ENCODE measurements at places on chromosomes 4 and X.
A peak's percentile ranks its signal among the peaks of the same experiment; 100 is the strongest.

GRCh38 chrX:66015152-66015831, 24.6 kb downstream of the VSIG4 start:
- DNase-seq, result no peak

DNA sequence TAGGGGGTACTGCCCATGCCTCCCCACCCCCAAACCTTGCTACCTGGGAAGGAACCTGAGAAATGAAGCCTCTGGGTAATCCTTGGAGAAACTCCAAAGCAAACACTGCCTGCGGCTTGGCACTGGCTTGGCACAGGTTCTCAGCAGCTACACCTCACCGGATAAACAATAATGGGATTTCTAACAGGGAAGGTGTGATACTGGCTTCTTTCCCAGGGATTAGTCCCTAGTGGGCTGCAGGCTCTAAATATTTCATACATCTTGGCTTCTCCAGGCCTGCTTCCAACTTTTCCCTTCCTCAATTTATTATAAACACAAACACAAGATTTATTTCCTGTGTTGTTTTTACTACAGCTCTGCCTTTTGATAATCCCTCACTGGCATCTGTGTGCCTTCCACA, 12.5 kb downstream of the SEC24D start:
- no peak for DNase-seq

- no peak for DNase-seq
These were observed 212.4 kb upstream of the NEIL3 start for GRCh38 chr4:177097291-177097690.

- DNase-seq, result no peak
These were observed 12.0 kb downstream of the KDM6A start for GRCh38 chrX:44884944-44885343.

- no peak for DNase-seq
These were observed 16.1 kb downstream of the NIPAL1 start for GRCh38 chr4:48032721-48033120.

DNA sequence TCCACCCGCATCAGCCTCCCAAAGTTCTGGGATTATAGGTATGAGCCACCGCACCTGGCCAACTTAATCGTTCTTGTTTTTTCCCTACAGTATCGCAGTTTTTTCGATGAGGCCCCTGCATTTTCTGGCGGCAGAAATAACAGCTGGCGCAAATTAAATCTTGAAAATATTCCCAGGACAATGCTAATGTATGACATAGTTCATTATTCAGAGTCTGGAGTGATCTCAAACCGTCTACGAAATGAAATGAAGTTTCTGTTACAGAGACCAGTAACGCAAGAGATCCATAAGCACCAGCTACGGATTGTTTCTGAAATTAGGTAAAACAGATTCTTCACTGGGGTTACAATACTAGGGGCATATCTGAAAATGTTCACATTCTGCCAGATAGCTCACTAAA, 27.3 kb downstream of the CXorf58 start:
- no peak for DNase-seq

- no peak for DNase-seq
These were observed 235.7 kb upstream of the MAGEB16 start for GRCh38 chrX:35562395-35562794.

DNA sequence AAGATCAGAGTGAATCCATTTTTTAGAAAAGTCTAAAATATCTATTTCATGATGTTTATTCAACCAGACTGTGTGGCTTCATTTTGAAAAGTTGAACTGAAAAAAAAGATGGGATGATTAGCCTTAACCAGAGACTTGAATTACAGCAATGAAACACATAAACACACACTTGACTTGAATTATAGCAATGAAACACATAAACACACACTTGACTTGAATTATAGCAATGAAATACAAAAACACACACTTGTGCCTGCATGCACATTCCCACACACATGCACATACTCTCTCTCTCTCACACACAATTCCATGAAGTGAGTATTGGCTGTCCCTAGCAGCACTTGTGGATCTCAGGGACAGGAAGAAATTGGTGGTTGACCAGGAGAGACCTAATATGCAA, 286.8 kb downstream of the USP46 start:
- DNase-seq, result no peak

DNA sequence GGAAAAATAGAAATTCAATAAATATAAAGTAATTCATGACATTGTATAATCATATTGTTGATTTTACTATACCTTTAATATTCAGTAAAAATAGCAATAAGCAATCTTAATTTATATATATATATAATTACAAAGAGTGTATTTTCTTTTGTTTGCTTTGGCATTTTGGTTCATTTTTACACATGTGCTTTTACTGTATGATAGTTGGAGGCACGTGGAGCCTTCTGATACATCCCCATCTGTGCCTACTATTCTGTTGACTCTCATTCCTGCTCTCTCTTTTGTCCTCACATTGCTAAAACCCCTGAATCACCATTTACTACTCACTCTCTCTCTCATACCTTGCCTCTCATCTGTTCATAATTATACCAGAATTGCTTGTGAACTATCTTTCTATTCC, 106.4 kb upstream of the NDST4 start:
- no peak for DNase-seq

DNA sequence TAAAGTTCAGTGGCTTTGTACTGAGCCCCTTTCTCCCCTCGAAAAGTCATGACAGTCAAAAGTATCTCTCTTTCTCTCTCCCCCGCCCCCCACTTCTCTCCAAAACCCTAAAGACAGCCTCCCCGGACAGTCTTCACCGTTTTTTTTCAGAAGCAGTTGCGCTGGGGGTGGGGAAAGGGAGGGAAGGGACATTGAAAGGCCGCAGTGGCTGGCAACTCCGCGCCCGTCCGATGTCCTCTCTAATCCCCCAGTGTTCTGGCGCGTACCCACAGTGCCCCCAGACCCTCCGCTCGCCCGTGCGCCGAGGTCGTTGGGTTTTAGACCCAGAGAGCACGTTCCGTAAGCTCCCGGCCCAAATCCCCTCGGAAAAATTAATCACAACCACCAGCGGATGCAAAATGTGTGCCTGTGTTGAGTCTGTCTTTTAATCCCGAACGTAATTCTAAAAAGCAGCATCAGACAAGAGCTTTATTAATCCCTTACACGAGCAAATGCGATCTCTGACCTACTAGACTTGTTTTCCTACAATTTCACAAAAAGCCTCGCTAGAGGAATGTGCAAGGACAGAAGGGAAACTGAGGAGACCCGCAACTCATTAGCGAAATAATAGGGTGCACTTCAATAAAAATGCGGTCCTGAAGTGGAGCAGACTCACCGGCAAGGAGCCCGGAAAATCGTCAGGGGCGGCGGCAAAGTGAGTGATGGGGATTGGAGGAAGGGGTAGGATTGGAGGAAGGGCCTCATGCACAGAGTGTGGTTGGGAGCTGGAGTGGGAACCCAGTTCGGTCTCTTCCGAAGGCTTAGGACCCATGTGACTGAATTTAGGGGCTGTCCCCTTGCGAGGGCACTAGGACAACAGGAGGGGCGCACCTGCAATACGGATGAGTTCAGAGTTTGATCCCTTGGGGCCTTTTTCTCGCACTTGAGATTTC, 12.2 kb upstream of the PRDM8 start:
- no peak for DNase-seq

GRCh38 chr4:101345596-101346350, 1.6 kb downstream of the PPP3CA start:
- DNase-seq, result peak; percentile 24

DNA sequence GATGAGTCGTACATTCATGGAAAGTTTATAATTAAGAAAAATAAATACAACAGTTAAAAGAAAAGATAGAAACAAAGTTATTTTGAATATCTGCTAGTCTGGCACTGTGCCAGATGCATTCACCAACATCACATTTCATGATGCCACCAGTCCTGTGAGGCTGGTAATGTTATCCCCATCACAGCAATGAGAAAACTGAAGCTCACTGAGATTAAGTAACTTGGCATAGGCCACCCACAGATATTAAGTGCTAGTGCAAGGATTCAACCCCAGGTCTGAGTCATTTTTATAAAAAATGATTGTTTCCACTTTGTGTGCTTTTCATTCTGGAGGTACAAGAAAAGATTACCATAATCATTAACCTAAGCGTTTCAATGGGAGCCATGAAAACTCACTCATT, 65.0 kb upstream of the IL15 start:
- no peak for DNase-seq

GRCh38 chr4:145776208-145776607, 96.3 kb downstream of the C4orf51 start:
- no peak for DNase-seq

DNA sequence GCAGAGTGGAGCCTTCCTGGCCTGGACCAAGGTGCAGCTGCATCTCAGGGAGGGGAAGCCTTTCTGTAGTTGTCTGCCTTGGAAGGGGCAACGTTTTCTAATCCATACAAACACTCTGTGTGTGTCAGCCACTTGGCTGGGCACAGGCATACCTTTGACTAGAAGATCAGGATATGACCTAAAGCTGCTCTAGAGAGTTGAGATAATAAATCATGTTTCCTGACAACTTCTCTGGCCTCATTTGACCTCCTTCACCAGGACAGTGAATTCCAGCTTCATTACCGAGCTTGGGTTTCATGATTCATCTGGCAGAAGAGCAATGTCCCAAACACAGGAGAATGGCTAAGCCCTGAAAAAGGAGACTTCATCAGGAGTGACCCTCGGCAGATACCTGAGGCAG, 89.6 kb upstream of the KIT start:
- DNase-seq, result no peak

- DNase-seq, result no peak
These were observed 64.0 kb downstream of the IGSF1 start for GRCh38 chrX:131225078-131225477.

DNA sequence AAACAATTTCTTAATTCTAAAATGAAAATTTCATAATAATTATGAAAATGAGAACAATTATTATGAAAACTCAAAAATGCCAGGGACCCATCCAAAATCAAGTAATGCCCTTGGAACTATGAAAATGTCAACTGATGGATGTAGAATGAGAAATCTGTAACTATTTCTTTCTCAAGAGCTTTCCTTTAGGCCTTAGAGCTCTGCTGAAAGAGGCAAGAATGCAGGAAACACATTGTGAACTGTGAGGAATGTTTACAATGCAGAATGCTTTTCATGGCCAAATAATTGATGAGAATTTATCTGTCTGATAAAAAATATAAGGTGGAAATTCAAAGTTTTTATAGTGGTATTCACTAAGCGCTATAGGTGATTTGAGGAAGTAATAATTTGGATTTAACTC, 207.1 kb upstream of the PCDH18 start:
- no peak for DNase-seq

DNA sequence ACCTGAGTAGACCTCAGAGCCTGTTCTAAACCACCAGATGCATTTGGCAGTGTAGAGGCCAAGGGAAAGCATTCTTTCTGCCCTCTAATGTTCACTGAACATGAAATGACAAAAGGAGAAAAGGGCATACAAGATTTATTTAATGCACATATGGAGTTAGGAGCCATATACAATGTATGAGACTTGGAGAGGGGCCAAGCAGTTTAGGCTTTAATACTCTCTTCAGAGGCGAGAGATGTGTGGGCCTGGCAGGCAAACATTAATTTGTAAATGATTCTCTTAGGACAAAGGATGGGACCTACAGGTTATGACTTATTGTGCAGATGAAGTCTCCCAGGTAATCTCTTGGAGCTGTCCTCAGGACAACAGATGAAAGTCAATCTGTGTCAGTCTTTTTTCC, 631.9 kb downstream of the ADGRL3 start:
- DNase-seq, result no peak

- DNase-seq, result no peak
These were observed 370.6 kb upstream of the RPS6KA3 start for GRCh38 chrX:20637351-20637750.

DNA sequence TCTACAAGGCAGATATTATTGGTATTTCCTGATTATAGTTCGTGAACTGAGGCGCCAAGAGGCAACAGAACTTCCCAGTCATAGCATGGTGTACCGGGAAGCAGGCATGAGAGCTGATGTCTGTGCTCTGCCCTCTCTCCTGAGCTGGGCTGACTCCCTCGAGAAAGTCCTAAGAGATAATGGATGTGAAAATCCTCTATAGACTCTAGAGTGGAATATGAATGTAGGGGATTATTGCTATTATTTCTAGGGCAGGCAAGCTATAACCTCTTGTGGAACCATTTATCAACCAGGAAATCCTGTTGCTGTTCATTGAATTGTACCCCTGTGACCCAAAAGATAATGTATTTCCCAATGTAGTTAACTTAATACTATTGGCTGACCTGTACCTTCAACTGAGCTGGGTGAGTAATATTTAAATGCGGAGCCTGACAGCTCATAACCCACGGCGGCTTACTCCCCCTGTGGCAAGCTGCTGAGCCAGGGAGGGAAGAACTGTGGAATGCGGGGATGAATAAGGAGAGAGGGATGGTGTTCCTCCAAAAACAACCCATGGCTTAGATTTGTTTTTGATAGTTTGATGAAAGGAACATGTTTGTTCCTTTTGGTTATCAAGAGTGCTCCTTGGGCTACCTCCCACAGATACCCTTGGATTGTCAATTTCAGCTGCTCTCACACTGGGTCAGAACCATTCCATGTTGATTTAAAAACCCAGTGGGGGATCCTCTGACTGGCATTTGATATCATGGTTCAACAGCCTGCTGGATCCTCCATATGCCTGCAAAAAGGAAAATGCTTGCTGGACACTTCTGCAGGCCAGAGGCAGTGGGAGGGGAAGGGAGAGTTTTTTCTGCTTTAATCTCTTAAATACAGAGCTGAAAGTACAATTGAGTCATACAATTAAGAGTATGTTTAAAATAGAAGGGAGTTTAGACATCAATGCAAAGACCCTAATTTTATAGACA, 339.0 kb upstream of the BOD1L1 start:
- DNase-seq, result no peak

DNA sequence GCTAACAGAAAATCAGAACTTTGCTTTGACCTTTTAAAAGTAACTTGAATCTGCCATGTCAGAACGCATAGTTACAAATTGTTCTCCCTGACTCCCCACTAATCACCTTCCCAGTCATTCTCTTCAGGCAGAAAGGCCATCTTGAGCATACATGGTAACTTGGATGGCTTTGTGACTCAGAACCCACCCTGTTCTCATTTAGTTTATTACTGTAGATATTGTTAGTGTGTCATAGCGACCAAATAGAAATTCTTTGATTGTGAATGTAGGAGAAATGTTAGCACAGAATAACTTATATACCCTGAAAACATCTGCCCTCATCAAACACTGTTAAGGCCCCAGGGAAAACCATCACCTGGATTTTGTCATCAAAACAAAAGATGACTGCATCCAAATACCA, 382.0 kb downstream of the MAGEB5 start:
- DNase-seq, result no peak

DNA sequence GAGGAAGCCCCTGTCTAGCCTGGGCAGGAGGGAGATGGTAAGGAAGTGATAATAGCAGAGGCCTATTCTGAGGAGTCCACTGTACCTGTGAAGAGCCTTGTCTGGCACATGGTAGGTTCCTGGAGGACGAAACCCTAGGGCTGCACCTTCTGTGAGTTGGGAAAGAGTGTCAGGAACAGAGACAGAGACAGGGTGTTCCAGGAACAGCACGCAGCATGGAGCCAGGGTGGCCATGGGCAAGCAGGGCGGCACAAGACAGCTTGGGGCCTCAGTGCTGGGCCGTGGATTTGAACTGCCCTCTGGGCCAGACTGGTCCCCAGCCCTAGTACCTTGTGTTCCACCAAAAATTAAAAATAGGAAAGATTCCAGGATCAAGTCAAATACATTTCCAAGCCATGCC, 272.5 kb downstream of the EVC2 start:
- no peak for DNase-seq

GRCh38 chr4:169229571-169230028, 41.2 kb downstream of the SH3RF1 start:
- DNase-seq, result no peak

- DNase-seq, result no peak
These were observed 52.0 kb downstream of the SEC24D start for GRCh38 chr4:118783887-118784286.

GRCh38 chrX:129039176-129039575, 484.1 kb downstream of the SMARCA1 start:
- no peak for DNase-seq

GRCh38 chr4:141637565-141637964, 1.2 kb downstream of the IL15 start:
- no peak for DNase-seq
